CMK (cell line): ENCODE measurements at places on chromosomes 1 and 21.

DNA sequence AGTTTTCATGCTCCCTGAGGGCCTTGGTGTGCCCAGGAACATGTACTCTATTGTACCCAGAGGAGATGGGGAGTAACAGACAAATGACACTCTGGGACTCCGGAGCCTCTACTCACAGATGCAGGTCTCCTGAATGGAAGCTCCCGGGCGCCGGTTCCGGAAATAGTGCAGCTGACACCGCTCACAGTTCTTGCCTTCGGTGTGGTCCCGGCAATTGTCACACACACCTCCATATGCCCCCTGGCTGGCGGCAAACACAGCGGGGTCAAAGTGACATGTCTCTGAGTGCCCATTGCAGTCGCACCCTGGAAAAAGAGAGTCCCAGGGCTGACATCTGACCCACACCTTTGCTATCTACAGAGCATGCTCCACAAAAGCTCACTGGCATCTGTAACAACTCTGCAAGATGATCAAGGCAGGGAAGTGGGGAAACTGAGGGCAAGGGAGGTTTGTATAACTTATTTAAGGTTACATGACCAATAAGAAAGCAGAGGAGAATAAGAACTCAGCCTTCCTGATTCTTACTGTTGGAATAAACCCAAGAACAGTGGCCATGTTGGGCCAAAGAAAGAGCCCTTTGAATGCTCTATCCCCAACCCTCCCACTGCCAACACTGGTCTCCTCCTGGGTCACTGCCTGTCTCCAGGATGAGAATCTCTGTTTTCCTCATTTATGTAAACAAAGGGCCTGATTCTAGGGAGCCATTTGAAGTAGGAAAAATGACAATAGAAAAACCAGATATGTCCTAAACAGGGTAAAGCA lies 22.4 kb downstream of the LAMB3 start:
- DNase-seq = no peak

GRCh38 chr1:223123011-223123610 lies 19.9 kb downstream of the TLR5 start:
- DNase-seq = no peak

- DNase-seq = no peak
Observed at GRCh38 chr1:211639475-211640300, 35.7 kb downstream of the NEK2 start.

- DNase-seq = no peak
Observed at GRCh38 chr1:145778146-145778540, 45.8 kb downstream of the RNF115 start.
